ENCODE measurements at places on chromosomes 2 and 18. TPM values are rescaled to one million over a fixed set of nuclear protein-coding genes. Genes with fewer than 3 reads are reported as not detected.

DNA sequence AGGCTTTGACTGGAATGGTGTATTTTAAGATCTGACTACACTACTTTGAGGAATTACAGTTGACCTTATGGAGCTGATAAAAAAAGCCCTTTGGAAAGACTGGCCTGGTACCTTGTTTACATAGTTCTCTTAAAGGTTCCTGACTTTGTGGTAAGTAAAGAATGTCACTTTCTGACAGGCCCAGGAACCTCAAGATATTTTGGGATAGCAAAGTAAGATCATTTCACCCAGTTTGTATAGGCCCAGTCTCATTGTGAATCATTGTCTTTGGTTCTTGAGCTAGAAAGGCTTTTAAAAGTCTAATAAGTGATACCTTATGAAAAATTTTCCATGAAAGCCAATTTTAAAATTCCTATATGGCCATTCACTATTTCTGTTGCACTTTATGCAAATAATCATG is 316.3 kb upstream of the LRRTM4 start:
- H3K27ac ChIP-seq: no peak overlapping the region
- no peak for DNase-seq
- H3K27me3 ChIP-seq: no peaks in the 10 kb centered on the region
- H3K4me1 ChIP-seq: no peaks in the 10 kb centered on the region
- H3K4me3 ChIP-seq: no peak overlapping the region

The C2orf74 gene
- 23.7 TPM for polyA plus RNA-seq

- no peaks in the 10 kb centered on the region for H3K36me3 ChIP-seq
- peaks cover 13% of the 10 kb centered on the region for H3K27me3 ChIP-seq
- no peaks in the 10 kb centered on the region for H3K4me1 ChIP-seq
- no peak overlapping the region for H3K4me3 ChIP-seq
- no peak overlapping the region for H3K27ac ChIP-seq
These were observed 288.6 kb upstream of the HDAC4 start for GRCh38 chr2:239689410-239689809.

The CD8B gene
- polyA plus RNA-seq: 5.5 TPM

The C18orf54 gene
- 1.1 TPM for polyA plus RNA-seq

GRCh38 chr2:62065243-62065642 is 130.7 kb upstream of the B3GNT2 start:
- no peak overlapping the region for H3K4me3 ChIP-seq
- H3K27me3 ChIP-seq: peaks cover 1% of the 10 kb centered on the region
- DNase-seq: no peak
- H3K27ac ChIP-seq: no peak overlapping the region

DNA sequence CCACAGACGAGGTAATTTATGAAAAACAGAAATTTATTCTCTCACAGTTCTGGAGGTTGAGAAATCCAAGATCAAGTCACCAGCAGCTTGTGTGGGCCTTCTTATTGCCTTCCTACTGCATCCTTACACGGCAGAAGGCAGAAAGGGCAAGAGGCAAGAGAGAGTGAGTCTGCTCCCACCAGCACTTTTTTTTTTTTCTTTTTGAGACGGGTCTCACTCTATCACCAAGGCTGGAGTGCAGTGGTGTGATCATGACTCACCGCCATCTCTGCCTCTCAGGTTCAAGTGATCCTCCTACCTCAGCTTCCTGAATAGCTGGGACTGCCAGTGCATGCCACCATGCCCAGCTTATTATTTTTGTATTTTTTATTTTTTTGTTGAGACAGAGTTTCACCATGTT is 78.5 kb upstream of the HK2 start:
- H3K36me3 ChIP-seq: no peaks in the 10 kb centered on the region
- no peak overlapping the region for H3K27ac ChIP-seq
- no peaks in the 10 kb centered on the region for H3K4me1 ChIP-seq

DNA sequence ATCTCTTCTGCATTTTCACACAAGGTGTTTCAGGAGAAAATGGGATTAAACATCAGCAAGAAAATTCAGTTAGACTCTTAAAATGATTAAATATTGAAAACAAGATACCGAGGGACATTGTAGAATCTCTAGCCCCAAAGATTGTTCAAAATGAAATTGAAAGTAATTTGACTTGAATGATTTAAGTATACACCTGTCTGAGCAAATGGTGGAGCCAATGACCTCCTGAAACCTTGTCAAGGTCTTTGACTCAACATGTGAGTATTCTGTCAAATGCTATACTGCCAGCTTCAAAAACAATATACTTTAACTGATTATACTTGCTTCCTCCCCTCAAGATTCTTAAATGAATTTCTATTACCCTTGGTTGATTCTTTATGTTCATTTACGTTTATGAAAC is 411.0 kb downstream of the DCC start:
- H3K4me1 ChIP-seq: no peaks in the 10 kb centered on the region
- H3K27ac ChIP-seq: no peak overlapping the region
- DNase-seq: no peak
- H3K36me3 ChIP-seq: no peaks in the 10 kb centered on the region
- H3K4me3 ChIP-seq: no peak overlapping the region

- H3K27ac ChIP-seq: no peak overlapping the region
- H3K36me3 ChIP-seq: no peaks in the 10 kb centered on the region
- peak overlapping the region; percentile 93 for H3K4me3 ChIP-seq
- H3K27me3 ChIP-seq: peaks cover 25% of the 10 kb centered on the region
These were observed 5.0 kb upstream of the OSR1 start for GRCh38 chr2:19363474-19363778.

- H3K4me1 ChIP-seq: no peaks in the 10 kb centered on the region
- no peak overlapping the region for H3K27ac ChIP-seq
- no peak for DNase-seq
- no peaks in the 10 kb centered on the region for H3K27me3 ChIP-seq
- H3K4me3 ChIP-seq: no peak overlapping the region
- peaks cover 4% of the 10 kb centered on the region for H3K36me3 ChIP-seq
These were observed 678.4 kb downstream of the ERBB4 start for GRCh38 chr2:211860224-211860623.

GRCh38 chr18:36299015-36299414 is 1.5 kb downstream of the FHOD3 start:
- no peaks in the 10 kb centered on the region for H3K36me3 ChIP-seq
- DNase-seq: no peak
- no peak overlapping the region for H3K27ac ChIP-seq
- H3K4me3 ChIP-seq: peak overlapping the region; percentile 37
- peaks cover 2% of the 10 kb centered on the region for H3K4me1 ChIP-seq
- H3K27me3 ChIP-seq: peaks cover 7% of the 10 kb centered on the region

The PLB1 gene
- 1.2 TPM for polyA plus RNA-seq

DNA sequence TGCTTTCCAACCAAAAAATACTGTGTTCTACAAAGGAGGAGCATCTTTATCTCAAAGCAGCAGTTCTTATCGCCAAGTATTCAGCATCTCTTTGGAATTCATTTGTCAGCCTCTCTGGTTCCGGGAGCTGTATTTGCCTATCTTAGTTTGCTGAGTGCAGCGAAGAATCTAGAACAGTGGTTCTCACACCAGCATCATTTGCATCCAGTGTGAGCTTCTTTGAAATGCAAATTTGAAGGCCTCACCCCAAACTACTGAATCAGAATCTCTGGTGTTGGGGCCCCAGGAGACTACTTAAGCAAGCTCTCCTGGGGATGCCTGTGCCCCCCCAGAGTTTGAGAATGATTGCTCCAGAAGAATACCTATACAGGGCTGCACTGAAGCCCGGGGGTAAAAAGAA is 1.5 kb upstream of the PTPN2 start:
- peak overlapping the region; percentile 92 for H3K4me3 ChIP-seq
- peak overlapping the region; percentile 99 for H3K27ac ChIP-seq
- peaks cover 53% of the 10 kb centered on the region for H3K4me1 ChIP-seq
- H3K36me3 ChIP-seq: no peaks in the 10 kb centered on the region
- DNase-seq: no peak

- no peaks in the 10 kb centered on the region for H3K27me3 ChIP-seq
- DNase-seq: no peak
- peaks cover 4% of the 10 kb centered on the region for H3K36me3 ChIP-seq
- H3K4me3 ChIP-seq: peak overlapping the region; percentile 38
- H3K27ac ChIP-seq: peak overlapping the region; percentile 77
These were observed 50.4 kb downstream of the MBD2 start for GRCh38 chr18:54173980-54174630.

DNA sequence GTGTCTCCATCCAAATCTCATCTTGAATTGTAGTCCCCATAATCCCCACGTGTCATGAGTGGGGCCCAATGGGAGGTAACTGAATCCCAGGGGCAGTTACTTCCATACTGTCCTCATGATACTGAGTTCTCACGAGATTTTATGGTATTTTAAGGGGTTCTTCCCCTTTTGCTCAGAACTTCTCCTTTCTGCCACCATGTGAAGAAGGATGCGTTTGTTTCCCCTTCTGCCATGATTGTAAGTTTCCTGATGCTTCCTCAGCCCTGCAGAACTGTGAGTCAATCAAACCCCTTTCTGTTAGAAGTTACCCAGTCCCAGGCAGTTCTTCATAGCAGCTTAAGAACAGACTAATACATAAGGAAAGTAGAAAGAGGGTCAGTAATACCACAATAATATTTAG is 480.4 kb downstream of the KCNJ3 start:
- H3K4me3 ChIP-seq: no peak overlapping the region
- no peak overlapping the region for H3K27ac ChIP-seq
- DNase-seq: no peak
- peaks cover 4% of the 10 kb centered on the region for H3K27me3 ChIP-seq
- no peaks in the 10 kb centered on the region for H3K4me1 ChIP-seq

The EHD3 gene
- 4.9 TPM for polyA plus RNA-seq

The CDH20 gene
- polyA plus RNA-seq: not detected

- peak; percentile 54 for DNase-seq
- H3K27ac ChIP-seq: peak overlapping the region; percentile 87
- H3K27me3 ChIP-seq: peaks cover 2% of the 10 kb centered on the region
- H3K4me3 ChIP-seq: no peak overlapping the region
These were observed 45.8 kb upstream of the RBM44 start for GRCh38 chr2:237752761-237753165.

The CCT7 gene
- 277 TPM for polyA plus RNA-seq

DNA sequence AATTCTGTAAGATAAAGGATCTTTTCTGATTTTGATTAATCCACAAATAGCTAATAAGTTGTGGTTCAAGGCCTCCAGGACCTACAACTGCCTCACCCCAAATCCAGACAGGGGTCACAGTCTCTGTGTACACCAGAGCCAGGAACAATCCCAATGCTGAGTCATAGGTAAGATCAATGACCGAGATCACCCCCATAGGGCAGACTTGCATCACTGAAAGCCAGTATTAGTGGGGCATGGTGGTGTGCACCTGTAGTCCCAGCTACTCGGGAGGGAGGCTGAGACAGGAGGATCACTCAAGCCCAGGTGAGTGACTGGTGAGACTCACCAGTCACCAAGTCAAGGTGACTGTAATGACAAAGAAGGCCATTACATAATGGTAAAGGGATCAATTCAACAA is 12.9 kb downstream of the PARD6G start:
- no peak overlapping the region for H3K4me3 ChIP-seq
- no peaks in the 10 kb centered on the region for H3K4me1 ChIP-seq
- DNase-seq: no peak
- H3K36me3 ChIP-seq: no peaks in the 10 kb centered on the region
- peaks cover 7% of the 10 kb centered on the region for H3K27me3 ChIP-seq
- H3K27ac ChIP-seq: no peak overlapping the region

The REG3A gene
- not detected for polyA plus RNA-seq

DNA sequence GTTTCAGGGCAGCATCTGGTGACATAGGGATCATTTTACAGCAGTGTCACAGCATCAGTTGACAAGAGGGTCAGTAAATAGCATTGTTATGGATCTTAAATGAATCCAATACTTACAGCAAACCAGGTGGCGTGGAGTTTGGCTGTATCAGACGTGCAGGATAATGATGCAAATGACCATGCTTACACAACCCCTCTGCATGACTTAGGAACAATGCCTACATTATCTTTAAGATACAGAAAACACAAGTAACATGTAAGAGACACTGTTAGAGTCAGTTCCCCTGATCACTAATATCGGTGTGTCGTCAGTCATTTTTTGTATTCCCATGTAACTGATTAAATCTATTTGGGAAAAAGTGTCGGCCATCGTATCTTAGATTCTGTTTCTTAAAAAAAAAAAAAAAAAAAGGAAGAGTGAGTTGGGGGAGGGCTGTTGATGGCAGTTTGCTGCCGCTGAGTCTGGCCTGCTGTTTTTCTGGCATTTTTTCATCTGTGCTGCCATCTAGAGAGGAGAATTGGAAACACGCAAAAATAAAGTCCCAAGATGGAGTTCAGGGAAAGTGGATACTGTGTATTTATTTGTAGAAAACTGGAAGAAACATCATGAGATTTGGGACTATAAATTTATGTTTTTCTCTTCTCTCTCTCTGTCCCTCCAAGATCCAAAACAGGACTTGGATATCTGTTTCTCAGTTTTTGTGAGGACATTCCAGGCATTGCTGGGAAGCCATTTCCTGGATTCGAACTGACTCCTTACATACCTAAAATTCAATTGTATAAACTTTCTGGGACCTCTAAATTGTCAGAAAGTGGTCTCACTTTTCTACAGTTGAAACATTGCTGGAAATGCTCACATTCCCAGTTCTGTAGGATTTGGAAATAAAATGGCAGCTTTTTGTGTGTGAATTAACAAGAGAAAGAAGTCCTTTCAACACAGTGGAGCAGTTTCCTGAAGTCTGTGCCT is 60.3 kb upstream of the AGPS start:
- peak; percentile 41 for DNase-seq
- H3K4me3 ChIP-seq: no peak overlapping the region
- peaks cover 4% of the 10 kb centered on the region for H3K36me3 ChIP-seq
- H3K27ac ChIP-seq: no peak overlapping the region

The TTC39C gene
- 18.3 TPM for polyA plus RNA-seq

DNA sequence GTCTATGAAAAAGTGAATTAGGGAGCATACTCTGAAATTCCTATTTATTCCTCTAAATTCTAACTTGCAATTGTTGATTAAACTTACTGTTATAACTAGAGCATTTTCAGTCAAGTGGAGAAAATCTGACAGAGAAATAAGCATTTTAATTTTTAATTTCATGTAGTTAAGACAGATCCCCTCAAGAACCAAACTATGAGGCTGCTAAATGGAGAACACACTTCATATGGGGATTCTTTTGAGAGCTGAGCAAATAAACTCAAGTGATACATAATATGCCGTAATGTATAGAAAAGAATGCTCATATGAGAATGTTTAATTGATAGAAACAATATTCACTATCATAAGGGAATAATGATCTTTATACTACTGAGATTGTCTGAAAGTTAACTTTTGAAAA is 340.8 kb downstream of the ERBB4 start:
- no peaks in the 10 kb centered on the region for H3K4me1 ChIP-seq
- H3K27me3 ChIP-seq: no peaks in the 10 kb centered on the region
- no peak overlapping the region for H3K27ac ChIP-seq
- no peak for DNase-seq

The GPR45 gene
- not detected for polyA plus RNA-seq

The DNAJC5G gene
- not detected for polyA plus RNA-seq

The IWS1 gene
- 3.8 TPM for polyA plus RNA-seq

- peaks cover 4% of the 10 kb centered on the region for H3K36me3 ChIP-seq
- H3K27me3 ChIP-seq: peaks cover 10% of the 10 kb centered on the region
- H3K4me1 ChIP-seq: peaks cover 35% of the 10 kb centered on the region
- peak overlapping the region; percentile 88 for H3K4me3 ChIP-seq
- H3K27ac ChIP-seq: no peak overlapping the region
These were observed 1.4 kb downstream of the MCM6 start for GRCh38 chr2:135874777-135875365.

DNA sequence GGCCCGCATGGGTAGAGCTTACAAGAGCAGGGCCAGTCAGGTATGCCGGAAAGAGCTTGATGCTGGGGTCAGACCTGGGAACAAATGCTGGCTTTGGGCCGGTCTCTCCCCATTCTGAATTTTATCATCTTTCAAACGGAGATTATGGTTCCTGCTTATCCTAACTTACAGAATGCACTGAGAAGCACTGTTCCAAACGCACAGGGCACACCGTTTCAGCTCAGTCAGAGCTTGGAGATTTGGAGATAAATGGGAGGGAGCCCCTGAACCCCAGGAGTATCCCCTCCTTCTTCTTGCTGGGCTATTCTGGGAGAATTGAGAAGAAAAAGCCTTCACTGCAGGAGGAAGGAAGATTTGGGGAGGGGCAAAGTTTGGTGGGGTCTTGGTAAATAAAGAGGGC is 169.4 kb downstream of the DDX1 start:
- no peak for DNase-seq
- no peak overlapping the region for H3K27ac ChIP-seq
- no peaks in the 10 kb centered on the region for H3K4me1 ChIP-seq
- no peaks in the 10 kb centered on the region for H3K36me3 ChIP-seq

All from immature natural killer cell (primary cell).